ENCODE measurements at places on chromosomes 3 and 15.

- no peak for DNase-seq
Measured at GRCh38 chr15:45197512-45197911, 9.7 kb upstream of the SHF start.

GRCh38 chr15:73660455-73660854 lies 23.7 kb upstream of the CD276 start:
- DNase-seq: no peak

GRCh38 chr15:69625328-69625727 lies 172.7 kb downstream of the RPLP1 start:
- no peak for DNase-seq

DNA sequence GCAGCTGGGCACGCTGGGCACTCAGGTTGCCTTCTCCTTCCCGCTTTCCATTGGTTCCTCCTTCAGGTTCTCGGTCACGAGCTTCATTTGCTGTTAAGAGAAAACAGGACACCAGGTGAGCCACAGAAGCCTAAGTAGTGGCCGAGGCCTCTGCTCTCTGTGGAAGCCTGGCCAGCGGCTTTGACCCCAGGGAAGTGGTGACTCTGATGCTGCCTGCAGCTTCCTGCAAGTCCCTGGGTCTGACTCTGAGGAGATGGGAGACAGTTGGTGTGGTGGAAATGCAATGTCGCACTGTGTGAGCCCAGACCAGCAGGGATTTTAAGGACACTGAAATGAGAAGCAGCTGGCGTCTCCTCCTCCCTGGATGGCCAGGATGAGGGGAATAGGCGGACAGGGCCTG lies 80.5 kb downstream of the SNRK start:
- no peak for DNase-seq

DNA sequence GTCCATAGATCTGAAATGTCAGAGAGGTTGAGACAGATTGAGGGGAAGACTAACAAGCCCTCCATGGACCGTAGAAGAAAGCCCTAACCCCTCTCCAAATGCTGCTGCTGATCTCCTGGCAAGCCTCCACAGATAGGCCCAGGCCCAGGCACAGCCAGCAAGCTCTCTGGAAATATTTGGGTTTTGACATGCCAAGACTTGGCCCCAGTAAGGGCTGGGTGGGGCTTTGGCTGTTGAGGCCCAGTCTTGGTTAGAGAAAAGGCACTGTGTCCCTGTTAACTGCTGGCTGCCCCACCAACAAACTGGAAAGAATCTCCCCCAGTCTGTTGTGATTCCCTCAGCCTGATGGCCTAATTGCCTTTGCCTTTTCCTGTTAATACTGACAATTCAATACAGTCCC lies 208.8 kb upstream of the CTDSPL start:
- DNase-seq: no peak

GRCh38 chr3:35643495-35643894 lies 4.2 kb downstream of the ARPP21 start:
- DNase-seq: no peak

Data from muscle of arm (tissue), 14 donors.